ENCODE measurements at places on chromosomes 6 and 20. TPM values are rescaled to one million over a fixed set of nuclear protein-coding genes. Genes with fewer than 3 reads are reported as not detected.

TENT5A gene
- total RNA-seq, result 17.8 TPM

- H3K36me3 ChIP-seq, result peaks cover 4% of the 10 kb centered on the region
- no peak for DNase-seq
- H3K4me3 ChIP-seq, result no peak overlapping the region
These were observed 13.8 kb downstream of the UTRN start for GRCh38 chr6:144298916-144299315.

GRCh38 chr6:1945235-1945832, 300.1 kb downstream of the GMDS start:
- no peaks in the 10 kb centered on the region for H3K4me1 ChIP-seq
- no peak for DNase-seq
- no peaks in the 10 kb centered on the region for H3K36me3 ChIP-seq
- H3K4me3 ChIP-seq, result no peak overlapping the region

DNA sequence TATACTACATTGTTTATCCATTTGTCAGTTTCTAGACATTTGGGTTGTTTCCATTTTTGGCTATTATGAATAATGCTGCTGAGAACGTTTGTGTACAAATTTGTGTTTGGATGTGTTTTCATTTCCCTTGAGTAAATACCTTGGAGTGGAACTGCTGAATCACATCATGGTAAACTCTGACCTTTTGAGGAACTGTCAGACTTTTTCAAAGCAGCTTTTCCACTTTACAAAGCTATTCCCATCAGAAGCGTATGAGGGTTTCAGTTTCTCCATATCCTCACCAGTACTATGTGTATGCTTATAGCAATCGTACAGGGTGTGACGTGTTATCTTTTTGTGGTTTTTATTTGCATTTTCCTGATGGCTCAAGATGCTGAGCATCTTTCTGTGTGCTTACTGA, 103.7 kb downstream of the MYO6 start:
- no peak overlapping the region for H3K4me3 ChIP-seq
- peaks cover 10% of the 10 kb centered on the region for H3K4me1 ChIP-seq
- no peaks in the 10 kb centered on the region for H3K27me3 ChIP-seq
- H3K36me3 ChIP-seq, result no peaks in the 10 kb centered on the region
- DNase-seq, result peak; percentile 14

DNA sequence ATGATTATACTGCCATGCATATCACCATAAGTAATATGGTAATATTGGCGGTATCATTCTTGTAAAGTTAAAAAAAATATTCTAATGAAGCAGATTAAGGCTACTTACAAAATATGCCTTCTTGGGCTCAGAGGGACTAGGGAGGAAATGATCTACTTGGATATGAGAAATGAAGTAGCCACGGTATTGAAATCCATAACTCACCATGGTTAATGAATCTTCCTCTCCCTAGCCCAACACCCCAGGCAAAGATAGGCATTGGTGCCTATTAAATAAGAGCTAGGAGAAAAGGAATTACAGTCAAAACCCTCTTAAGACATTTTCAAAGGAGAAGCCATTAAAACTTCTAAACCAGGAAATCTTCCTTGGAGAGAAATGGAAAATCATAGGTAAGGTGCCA, 280.5 kb downstream of the TFAP2B start:
- H3K4me1 ChIP-seq, result no peaks in the 10 kb centered on the region
- no peak overlapping the region for H3K4me3 ChIP-seq
- no peaks in the 10 kb centered on the region for H3K36me3 ChIP-seq

- H3K27ac ChIP-seq, result peak overlapping the region; percentile 70
- H3K27me3 ChIP-seq, result peaks cover 15% of the 10 kb centered on the region
- no peak for DNase-seq
- no peaks in the 10 kb centered on the region for H3K36me3 ChIP-seq
These were observed 92.0 kb upstream of the PRDM1 start for GRCh38 chr6:105994118-105994590.

GRCh38 chr20:63700199-63701050, 4.0 kb downstream of the TNFRSF6B start:
- H3K4me1 ChIP-seq, result peaks cover 36% of the 10 kb centered on the region
- H3K27me3 ChIP-seq, result no peaks in the 10 kb centered on the region
- H3K36me3 ChIP-seq, result peaks cover 4% of the 10 kb centered on the region
- H3K27ac ChIP-seq, result no peak overlapping the region

DNA sequence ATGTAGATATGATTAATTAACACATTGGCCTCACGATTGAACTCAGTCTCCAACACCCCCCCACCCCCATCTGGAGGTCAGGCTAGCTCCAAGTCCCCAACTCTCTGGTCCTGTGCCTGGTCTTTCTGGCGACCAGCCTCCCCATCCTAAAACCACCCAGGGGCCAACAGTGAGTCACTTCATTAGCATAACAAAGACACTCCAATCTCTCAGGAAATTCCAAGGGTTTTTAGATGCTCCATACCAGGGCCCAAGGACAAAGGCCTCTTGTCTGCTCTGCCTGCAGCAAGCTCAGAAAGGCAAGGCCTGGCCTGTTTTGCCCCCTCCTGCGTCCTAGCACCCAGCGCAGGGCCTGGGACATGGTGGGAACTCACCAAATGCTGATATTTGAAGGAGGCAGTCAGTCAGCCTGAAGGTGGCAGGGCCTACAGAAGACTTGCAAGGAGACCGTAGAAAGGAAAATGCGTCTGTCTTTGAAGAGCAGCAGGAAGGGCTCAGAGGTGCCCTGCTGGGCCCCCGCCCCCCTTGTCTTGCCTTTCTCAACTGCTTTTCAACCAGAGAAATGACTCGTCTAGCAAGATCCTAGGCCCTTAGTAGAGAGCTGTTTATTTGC, 184.7 kb downstream of the CDH4 start:
- no peak overlapping the region for H3K4me3 ChIP-seq
- H3K27me3 ChIP-seq, result no peaks in the 10 kb centered on the region
- H3K4me1 ChIP-seq, result peaks cover 43% of the 10 kb centered on the region
- peak; percentile 96 for DNase-seq
- H3K27ac ChIP-seq, result peak overlapping the region; percentile 84
